Muscle of arm (tissue), 14 donors: ENCODE measurements at places on chromosomes 5 and 9.

DNA sequence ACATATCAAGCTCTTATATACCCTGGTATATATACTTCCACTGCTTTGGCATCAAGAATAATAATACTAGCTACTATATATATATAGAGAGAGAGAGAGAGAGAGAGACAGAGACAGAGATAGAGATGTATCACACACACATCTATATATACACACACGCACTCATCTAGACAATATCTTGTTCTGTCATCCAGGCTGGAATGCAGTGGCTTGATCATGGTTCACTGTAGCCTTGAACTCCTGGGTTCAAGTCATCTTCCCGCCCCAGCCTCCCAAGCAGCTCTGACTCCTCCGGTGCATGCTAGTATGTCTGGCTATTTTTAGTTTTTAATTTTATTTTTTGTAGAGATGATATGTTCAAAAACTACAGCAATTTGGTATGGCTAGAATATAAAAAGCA lies 22.5 kb downstream of the ANKHD1 start:
- no peak for DNase-seq

DNA sequence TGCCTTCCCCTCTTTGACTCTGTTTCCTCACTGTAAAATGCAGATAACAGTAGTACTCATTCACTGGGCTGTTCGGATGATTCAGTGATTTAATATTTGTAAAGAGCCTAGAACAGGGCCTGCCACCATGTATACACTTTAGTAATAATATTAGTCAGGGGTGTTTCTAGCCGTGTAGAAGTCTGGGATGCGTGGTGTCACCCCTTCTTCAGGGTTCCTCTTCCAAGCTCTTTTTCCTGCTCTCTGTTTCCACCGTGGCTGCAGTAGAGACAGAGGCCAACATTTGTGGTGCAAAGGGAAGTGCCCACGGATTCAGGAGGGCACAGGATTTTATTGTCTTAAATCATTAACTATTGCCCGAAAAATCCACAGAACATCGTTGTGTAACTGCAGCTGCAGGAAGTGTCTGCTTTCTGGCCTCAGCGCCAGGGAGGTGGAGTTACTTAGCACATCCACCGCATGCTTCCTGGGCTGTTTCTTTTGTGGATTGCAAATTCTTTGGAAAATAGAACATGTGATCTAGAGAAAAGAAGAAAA lies 61.7 kb downstream of the TRIO start:
- DNase-seq = peak; percentile 48

GRCh38 chr9:83141887-83142286 lies 78.9 kb upstream of the RASEF start:
- no peak for DNase-seq

DNA sequence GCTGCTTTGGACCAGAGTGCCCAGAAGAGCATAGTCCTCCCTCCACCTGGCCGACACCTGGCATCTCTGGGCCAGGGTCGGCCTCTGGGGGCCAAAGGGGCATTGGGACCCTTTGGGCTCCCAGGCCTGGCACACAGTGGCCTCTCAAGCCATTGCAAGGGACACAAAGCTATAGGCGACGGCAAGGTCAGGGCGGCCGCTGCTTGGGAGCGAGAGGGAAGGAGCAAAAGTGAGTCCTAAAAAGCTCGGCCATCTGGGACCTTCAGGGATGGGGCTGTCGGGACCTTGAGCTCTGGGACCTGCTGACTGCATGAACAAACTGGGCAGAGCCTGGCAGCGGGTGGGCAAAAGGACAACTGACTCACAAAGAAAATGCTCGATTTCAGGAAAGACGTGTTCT lies 13.9 kb downstream of the DBH start:
- no peak for DNase-seq

DNA sequence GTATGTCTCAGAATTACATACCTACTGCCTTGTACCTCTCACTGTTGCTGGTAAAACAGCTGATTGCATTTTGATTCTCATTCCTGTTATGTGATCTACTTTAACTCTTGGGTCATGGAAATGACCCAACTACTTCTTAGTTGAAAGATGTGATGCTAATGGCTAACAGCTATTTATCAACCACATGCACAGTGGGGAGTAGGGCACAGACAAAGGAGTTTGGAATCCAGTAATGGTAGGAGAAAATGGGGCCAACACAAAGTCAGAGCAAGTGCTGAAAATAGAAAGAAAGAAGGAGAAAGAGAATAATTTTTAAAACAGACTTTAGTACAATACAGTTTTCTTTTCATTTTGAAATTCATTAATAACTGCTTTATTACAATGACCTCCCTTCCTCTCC lies 241.0 kb downstream of the PTPRD start:
- no peak for DNase-seq

DNA sequence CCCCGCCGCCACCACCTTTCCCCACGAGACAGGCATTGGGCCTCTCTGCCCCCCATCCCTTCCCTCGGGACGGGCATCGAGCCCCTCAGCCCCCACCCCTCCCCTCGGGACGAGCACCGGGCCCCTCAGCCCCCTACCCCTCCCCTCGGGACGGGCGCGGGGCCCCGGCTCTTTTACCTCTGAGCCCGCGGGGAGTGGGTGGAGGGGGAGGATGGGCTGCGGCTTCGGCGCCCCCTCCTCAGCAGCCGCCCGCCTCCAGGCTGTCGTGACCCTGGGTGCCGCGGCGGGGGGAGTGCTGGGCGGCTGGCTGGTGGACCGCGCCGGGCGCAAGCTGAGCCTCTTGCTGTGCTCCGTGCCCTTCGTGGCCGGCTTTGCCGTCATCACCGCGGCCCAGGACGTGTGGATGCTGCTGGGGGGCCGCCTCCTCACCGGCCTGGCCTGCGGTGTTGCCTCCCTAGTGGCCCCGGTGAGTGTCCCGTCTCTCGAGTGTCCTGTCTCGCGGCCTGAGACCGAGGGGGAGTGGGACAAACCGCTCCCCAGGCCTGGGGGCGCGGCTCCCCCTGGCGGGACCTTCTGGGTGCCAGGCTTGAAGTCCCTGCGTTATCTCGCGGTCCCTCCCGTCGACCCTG lies 791 bp downstream of the SLC2A8 start:
- peak; percentile 38 for DNase-seq

GRCh38 chr9:37180138-37180537 lies 59.8 kb downstream of the ZCCHC7 start:
- DNase-seq = no peak
